ENCODE measurements at places on chromosomes 6 and 20.

- DNase-seq: no peak
Observed at GRCh38 chr6:142258305-142258704, 43.5 kb upstream of the ADGRG6 start.

DNA sequence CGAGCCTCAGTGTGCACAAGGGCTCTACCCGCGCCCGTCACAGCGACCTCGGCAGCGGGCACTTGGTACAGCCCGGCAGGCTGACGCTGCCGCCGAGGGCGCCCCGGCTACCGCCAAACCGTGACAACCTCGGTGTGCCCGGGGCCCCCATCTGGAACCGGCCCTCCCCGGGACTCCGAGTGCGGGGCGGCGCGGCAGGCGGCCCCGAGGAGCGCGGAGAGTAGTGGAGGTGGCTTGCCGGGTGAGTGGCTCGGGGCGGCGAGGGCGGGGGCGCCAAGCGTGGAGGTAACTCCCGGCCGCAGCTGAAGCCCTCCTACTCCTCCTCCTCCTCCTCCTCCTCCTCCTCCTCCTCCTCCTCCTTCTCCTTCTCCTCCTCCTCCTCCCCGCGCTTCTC is at the start of gene ISM1:
Gene ISM1, plus strand, starts transcription at position 371 of the 394 bp plus-strand sequence. CDS start 503 bp downstream, outside the sequence.
- peak; percentile 22 for DNase-seq

- DNase-seq: no peak
Observed at GRCh38 chr6:158560836-158561320, 987 bp downstream of the TMEM181 start.

GRCh38 chr6:158174024-158174423 is 5.9 kb downstream of the GTF2H5 start:
- peak; percentile 11 for DNase-seq

DNA sequence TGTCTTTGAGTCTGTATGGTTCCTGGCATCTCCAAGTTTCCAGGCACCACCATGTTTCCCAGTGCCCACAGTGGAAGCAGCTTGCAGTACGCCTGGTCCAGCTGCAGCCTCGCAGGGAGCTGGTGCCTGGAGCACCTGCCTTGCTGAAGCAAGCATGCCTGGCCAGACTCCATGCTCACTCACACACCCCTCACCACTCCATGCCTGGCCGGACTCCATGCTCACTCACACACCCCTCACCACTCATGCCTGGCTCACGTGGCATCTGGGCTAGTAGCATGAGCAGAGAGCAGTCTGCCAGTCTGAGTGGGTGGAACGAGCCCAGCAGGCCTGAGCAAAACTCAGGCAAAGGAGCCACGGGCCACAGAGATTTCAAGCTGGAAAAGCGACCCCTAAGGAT is 214.3 kb downstream of the TFAP2C start:
- DNase-seq: no peak

GRCh38 chr6:155223646-155224451 is 40.0 kb upstream of the CLDN20 start:
- peak; percentile 37 for DNase-seq

DNA sequence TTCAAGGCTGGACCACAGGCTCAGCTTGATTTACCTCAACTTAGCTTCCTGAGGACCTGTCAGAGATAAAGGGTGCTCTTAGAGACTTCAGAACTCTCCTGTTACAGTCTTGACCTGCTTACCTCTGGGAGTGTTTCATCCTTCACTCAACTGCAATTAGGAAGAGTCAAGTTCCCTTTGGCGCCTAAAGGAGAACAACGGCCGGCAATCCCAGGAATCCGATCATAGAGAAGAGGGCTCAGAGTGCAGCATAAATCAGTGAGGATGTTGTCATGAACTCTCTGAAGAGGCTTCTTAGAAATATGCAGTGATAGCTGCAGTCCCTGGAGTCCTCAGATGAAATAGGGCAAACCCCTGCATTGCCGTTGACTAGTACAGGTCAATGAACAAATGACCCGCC is 36.4 kb downstream of the LYRM2 start:
- no peak for DNase-seq

GRCh38 chr20:63734111-63734945 is 2.1 kb upstream of the LIME1 start:
- DNase-seq: no peak

GRCh38 chr6:159852877-159853276 is 37.9 kb upstream of the MAS1 start:
- no peak for DNase-seq

DNA sequence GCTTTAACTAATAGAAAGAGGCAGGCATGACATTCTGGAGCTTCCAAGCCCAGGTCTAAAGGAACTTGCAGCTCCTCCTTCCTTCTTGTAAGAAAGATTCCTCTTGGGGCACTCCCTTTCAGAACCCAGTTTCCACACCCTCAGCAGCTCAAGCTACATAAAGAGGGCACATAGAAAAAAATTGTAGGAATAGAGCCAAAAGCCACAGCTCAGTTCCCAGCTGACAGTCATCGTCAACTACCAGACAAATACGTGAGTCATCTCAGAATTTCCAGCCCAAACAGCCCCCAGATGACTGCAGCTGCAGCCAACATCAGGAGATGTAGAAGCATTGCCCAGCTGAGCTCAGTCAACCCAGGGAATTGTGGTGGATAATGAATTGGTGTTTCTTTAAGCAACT is 349.8 kb upstream of the ARID1B start:
- DNase-seq: peak; percentile 27

- DNase-seq: no peak
Observed at GRCh38 chr6:41413250-41413649, 77.8 kb downstream of the NCR2 start.

- no peak for DNase-seq
Observed at GRCh38 chr20:37362231-37362792, 16.4 kb downstream of the SRC start.

DNA sequence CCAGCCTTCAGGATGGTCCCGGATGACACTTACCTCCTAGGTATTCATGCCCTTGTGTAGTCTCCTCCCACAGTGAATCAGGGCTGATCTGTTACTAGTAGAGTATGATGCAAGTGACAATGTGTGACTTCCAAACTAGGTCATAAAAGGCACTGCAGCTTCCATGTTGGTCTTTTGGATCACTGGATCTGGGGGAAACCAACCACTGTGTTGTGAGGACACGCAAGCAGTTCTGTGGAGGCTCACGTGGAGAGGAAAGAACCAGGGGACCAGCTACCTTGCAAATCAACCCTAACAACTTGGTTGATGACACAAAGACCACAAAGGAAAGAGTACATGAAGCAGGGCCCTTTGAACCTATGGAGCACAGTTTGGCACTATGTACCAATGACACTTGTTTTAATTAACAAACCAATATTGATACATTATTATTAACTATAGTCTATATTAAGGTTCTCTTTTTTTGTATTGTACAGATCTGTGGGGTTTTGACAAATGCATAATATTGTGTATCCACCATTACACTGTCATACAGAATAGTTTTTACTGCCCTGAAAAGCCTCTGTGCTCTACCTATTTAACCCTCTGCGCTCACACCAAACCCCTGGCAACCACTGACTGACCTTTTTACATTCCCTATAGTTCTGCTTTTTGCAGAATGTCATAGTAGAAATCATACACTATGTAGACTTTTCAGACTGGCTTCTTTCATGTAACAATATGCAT is 16.3 kb upstream of the SDCBP2 start:
- DNase-seq: no peak

DNA sequence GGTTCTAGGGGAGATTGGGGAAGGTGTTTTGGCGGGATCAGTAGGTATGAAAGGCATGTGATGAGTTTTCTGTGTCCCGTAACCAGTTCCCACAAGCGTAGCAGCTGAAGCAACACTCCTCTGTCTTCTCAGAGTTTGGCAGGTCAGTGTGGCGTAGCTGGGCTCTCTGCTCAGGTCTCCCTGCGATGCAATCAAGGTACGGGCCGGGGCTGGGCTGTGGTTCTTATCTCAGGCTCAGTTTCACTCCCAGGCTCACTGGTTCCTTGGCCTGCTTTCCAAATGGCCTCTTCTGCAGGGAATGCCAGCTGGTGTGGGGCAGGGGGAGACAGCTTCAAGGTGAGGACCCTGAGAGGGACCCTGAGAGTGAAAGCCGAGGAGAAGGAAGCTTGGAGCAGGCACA is 280.7 kb downstream of the CDH4 start:
- no peak for DNase-seq

GRCh38 chr6:4973415-4973814 is 30.4 kb downstream of the RPP40 start:
- DNase-seq: no peak

DNA sequence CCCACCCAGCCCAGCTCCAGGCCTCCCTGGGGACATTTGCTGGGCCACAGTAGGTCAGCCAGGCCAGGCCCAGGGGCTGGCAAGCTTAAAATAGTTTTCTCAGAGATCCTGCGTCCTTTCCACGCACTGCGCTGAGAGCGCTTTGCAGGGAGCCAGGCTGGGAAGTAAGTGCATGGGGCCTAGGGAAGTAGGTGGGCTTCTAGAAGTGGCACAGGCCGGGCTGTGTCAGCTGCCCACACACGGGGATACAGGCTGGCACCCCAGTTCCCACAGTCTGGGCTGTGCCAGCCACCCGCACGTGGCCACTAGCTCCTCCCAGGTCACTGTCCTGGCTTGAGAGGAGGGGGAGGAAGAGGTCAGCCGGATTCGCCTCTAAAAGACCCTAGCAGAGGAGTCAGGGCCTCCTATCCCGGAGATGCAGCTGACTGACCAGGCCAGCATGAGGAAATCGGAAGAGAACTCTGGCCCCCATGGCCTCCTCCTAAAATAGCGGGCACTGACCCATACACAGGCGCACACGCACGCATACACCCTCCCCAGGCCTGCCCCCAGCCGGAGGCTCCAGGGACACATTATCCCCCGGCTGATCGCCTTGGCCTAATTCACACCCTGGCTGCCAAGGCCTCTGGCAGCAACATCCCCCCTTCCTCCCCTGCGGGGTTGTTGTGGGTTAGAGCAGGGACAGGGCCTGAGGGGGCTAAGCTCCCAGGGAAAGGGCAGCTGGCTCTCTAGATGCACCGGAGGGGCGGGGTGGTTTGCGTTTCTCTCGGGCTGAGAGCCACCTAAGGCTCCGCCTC is 5.4 kb downstream of the SLCO4A1 start:
- no peak for DNase-seq

GRCh38 chr6:126038234-126038633 is 51.9 kb downstream of the TRMT11 start:
- no peak for DNase-seq

- peak; percentile 74 for DNase-seq
Observed at GRCh38 chr6:141906569-141907080, 226.1 kb upstream of the GJE1 start.

GRCh38 chr6:106122938-106123656 is 37.0 kb downstream of the PRDM1 start:
- DNase-seq: no peak

- peak; percentile 17 for DNase-seq
Observed at GRCh38 chr20:17825960-17826843, 126.4 kb downstream of the BANF2 start.

GRCh38 chr6:110646419-110646698 is 168.9 kb downstream of the CDK19 start:
- no peak for DNase-seq

GRCh38 chr20:10597637-10598036 is 76.2 kb downstream of the JAG1 start:
- no peak for DNase-seq

DNA sequence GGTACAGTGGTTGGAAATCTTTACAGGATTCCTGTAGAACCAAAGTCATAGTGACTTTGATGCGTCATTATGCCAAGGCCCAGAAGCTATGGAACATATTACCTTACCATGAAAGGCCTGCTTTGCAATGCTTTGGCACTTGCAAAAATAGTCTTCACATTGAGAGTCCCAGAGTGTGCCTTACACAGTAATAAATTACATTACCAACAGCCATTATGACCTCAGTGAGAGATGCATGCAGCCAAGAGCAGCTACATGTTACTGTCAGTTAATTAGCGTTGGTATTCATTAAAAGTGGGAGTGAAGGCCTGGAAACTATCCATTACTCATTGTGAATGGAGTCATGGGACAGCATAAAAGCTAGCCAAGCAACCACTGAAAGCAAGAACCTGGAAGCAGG is 39.2 kb upstream of the HDDC2 start:
- DNase-seq: no peak

DNA sequence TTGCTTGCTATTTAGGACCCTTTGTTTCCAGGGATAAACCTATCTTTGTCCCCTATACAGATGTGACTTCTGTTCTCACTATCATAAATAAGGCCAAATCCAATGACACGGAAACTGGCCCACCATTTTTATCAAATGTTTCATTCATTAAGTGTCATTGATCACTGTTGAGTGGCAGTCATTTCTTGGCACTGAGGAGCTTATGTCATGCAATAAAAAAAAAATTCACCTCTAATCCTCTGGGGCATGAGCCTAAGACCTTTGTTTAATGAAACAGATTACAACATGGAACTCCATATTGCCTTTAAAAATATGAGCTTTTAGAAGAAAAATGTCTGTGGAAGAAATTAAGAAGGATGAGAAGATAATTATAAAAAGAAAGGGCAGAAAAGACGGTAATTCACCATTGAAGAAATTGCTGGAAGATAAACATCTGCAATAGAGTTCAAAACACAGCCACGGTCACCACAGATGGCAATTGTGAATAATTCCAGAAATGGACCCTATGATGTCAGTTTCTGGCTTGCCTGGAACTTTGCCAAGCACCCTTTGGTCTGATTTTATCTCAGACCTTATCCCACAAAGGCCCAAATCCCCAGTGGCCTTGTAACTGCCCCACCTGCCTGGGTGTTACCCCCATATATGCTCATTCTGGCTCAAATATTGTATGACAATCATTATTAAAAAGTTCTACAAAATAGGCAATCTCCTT is 91.1 kb downstream of the DST start:
- peak; percentile 13 for DNase-seq

- DNase-seq: no peak
Observed at GRCh38 chr6:11141295-11141694, 29.8 kb upstream of the ERVFRD-1 start.

GRCh38 chr20:59000326-59000725 is 6.7 kb downstream of the CTSZ start:
- DNase-seq: no peak

DNA sequence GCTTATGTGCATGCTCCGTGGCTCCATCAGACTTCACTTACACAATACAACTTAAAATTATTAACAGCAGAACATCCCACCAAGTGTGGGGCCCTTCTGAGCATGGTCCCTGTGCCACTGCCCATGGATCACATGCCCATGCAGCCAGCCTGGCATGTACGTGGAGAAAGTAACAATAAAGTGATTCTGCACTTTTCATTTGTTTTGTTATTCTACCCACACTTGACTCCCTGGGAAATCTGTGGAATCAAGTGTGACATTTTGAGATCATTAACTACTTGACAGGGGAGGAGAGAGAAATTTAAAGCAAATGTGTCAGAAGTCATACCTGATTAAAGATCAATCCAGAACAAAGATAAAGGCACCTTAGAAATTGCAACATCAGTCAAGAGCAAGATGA is 112.0 kb downstream of the ISM1 start:
- DNase-seq: no peak

- DNase-seq: no peak
Observed at GRCh38 chr20:38498909-38499308, 26.3 kb downstream of the RALGAPB start.

GRCh38 chr6:133567636-133568035 is 321.3 kb upstream of the TCF21 start:
- DNase-seq: no peak

GRCh38 chr20:33826270-33826897 is 15.2 kb downstream of the CHMP4B start:
- DNase-seq: no peak

All from lung microvascular endothelial cell (primary cell).